Activated T-helper 2 cell treated with anti-CD3 and anti-CD28 coated beads, Interferon-gamma antibody, Interleukin-2, Interleukin-4, amounts not matched to agents 10 μg/mL and 5 μg/mL and 100 μg/mL, durations not matched to agents 14 hours and 24 hours and 36 hours (primary cell): ENCODE measurements at places on chromosomes 16 and 17.

DNA sequence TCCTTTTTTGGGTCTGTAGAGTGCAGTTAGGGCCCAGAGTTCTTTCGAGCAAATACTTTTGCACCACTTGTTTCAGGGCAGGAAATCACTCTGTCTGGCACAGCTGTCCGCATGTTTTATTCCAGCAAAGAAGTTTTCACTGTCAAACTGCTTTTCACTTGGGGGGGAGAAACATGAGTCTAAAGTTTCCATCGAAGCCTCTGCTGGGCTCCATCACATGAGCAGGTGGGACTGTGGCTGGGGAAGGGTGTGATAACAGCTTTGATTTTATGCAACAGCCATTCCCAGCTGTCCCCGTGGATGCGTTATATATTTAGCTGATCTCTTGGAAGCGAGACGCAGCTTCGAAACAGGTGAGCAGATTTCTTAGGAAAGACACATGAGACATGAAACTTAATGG, 288.6 kb downstream of the SNX29 start:
- DNase-seq, result no peak

GRCh38 chr17:40090237-40091119, 9.9 kb downstream of the NR1D1 start:
- DNase-seq, result no peak

DNA sequence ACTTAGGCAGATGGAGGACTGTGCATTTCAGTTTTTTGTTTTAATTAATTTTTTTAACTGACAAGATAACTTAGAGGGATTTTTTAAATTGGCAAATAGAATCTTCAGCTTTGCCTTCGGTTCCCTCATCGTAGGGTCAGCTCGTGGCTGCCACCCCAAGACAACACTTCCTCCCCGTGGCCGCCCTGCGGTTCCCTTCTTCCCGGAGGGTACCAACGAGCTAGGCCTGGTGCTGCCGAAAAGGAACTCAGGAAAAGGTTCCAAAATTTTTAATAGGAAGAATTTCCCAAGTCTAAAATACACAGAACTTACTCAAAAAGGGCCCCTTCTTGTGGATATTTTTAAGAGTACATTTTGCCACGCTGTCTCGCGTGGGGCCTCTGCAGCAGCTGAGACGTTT, 210.4 kb upstream of the CHMP6 start:
- no peak for DNase-seq

DNA sequence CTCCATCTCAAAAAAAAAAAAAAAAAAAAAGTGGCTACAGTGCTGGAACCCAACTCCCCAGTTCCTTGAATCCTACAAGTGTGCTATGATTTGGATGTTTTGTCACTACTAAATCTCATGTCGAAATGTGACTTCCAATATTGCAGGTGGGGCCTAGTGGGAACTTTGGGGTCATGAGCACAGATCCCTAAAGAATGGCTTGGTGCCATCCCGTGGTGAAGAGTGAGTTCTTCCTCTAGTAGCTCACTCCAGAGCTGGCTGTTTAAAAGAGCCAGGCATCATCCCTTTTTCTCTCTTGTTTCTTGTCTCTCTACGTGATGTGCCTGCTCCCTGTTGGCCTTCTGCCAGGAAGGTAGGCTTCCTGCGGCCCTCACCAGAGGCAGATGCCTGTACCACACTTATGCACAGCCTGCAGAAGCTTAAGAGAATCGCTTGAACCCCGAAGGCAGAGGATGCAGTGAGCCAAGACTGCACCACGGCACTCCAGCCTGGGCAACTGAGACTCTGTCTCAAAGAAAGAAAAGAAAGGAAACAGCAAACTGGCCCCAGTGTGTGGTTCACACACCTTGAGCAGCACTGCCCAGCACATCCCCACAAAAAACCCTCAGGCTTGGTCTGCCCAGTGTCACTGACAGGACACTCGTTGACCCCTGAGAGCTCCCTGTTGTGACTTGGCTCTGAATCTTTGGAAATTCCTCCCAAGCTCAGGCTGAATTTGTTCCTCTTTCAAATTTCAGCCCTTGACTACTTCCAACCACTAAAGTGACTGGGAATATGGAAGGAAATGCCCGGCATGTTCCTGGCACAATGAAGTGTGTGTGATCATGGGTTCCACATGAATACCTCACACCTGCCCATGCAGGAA, 3.1 kb downstream of the MT1E start:
- no peak for DNase-seq

GRCh38 chr16:24255456-24256371, at the start of gene CACNG3:
Gene CACNG3, plus strand, starts transcription at chr16:24256335. Its CDS starts 420 bp downstream, at chr16:24256755.
- peak; percentile 57 for DNase-seq

DNA sequence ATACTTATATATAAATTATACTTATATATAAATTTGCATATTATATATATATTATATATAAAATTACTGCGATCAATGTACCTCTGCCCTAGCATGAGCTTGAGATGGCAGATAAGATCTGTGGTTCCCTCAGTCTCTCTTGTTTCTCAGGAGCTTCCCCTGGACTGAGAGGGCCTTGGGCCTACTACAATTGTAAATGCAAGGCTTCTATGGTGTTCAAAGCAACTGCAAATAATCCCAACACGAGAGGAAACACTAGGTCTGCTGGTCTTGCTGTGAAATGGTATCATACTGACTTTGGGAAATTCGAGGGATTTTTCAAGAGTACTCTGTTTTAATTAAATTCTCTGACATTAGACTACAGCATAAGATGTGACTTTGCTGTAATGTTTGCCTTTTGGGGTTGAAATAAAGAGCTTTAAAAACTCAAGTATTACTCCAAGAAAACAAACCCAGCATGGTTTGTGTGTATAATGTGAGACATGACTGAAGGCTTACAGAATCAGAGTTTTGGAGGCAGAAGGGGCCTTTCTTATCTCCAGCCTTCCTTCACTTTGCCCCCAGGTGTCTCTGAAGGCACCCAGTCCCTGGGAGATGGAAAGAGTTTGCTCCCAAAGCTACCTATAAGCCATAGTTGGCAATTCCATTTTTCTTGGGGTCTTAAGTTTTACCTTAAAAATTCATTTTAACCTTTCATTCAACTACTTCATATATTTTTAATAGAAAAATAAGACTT, 24.2 kb downstream of the ACSM1 start:
- no peak for DNase-seq

- no peak for DNase-seq
Measured at GRCh38 chr16:88907768-88908167, 41.3 kb upstream of the PABPN1L start.

DNA sequence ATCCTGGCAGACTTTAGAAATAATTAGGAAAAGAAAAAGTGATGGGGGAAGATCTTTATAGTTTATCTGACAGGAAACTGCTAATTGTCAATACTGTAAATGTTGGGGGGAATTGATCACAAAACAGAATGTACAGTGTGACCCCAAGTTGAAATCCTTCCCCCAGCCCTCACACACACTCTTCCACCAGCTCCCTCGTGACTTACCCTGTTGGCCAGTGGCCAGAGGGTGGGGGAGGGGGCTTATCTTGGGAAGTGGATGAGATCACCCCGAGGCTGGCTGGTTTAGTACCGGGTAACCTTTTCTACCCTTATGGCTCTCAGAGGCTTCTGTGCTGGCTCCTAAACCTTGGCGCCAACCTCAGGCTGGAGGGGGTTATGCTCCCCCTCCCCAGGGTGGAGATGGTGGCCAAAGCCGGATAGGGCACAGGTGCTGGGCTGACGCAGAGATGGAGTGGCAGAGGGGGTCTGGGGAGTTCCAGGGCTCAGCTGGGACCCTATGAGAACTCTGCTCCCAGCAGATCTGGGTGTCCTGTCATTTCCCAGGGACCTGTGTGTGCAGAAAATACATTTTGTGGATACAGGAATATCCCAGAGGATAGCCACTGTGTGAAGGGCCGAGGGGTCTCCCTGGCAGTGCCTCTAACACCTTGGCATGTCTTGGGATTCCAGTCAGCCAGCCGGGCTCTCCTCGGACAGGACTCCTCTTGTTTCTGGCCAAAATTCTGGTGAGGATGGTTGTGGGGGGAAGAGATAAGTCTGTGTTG, 18.6 kb downstream of the CDH16 start:
- DNase-seq, result no peak
